ENCODE measurements at places on chromosomes 7 and 10. TPM values are rescaled to one million over a fixed set of nuclear protein-coding genes. Genes with fewer than 3 reads are reported as not detected.

Gene EBLN1
- not detected for total RNA-seq

Gene PPP2R2D
- total RNA-seq, result 30.0 TPM

Gene OR13A1
- not detected for total RNA-seq

Gene STEAP2
- not detected for total RNA-seq

Gene SPDYE5
- not detected for total RNA-seq

Gene CREB5
- total RNA-seq, result 0.61 TPM

Gene ITIH5
- total RNA-seq, result not detected

Gene TSPAN15
- 0.85 TPM for total RNA-seq

Gene SLC25A28
- 55.0 TPM for total RNA-seq

Gene RSU1
- 38.4 TPM for total RNA-seq

GRCh38 chr10:93468461-93469213 is 13.5 kb downstream of the MYOF start:
- DNase-seq, result no peak

GRCh38 chr7:42137941-42138340 is 99.1 kb downstream of the GLI3 start:
- DNase-seq, result no peak

GRCh38 chr10:88097536-88097935 is 234.1 kb downstream of the PTEN start:
- no peak for DNase-seq

DNA sequence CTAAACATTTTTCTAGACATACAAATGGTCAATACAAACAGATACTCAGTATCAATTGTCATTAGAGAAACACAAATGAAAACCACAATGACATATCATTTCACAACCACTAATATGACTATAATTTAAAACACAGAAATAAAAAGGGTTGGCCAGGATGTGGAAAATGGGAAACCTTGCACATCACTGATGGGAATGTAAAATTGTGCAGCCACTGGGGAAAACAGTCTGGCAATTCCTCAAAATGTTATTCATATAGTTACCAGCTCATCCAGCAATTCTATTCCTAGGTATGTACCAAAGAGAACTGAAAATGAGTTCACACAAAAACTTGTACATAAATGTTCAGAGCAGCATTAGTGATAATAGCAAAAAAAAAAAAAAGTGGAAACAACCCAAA is 106.1 kb upstream of the LRRTM3 start:
- no peak for DNase-seq

GRCh38 chr10:76732306-76732705 is 905.3 kb downstream of the KCNMA1 start:
- DNase-seq, result no peak

DNA sequence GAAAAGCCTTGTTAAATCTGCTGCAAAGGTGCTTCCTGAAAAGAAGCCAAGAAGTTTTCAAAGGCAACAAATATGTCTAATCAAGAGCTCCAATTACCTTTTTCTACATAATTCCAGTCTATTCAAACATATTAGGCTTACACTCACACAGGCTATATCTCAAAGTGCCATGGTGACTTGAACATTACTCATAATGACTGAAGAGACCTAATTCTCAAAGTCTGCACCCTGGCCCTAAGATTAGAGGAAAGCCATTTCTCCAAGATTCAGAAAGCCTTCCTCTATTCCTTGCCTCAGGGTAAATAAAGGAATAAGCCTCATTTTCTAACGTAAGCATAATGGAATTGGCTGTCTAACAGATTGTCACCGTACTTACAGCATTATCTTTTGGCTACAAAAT is 78.3 kb upstream of the THSD7A start:
- DNase-seq, result no peak

GRCh38 chr7:44664780-44665461 is 58.5 kb downstream of the OGDH start:
- DNase-seq, result no peak

DNA sequence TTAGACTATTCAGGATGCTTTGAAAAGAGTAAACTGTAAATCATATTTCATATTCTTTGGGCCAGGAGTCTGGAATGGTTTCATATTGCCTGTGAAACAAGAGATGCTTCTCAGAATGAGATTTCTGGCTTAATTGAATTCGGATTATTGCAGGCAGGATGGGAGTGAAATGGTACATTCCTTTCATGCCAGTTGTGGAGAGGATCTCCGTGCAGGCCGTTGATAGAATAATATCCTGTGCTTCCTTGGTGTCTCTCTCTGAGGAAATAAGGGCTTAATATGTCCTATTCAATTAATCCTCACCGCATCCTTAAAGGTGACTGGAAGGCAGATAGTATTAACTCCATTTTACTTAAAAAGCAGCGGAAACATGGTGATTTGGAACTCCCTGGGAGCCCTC is 56.6 kb downstream of the CUX1 start:
- DNase-seq, result no peak

DNA sequence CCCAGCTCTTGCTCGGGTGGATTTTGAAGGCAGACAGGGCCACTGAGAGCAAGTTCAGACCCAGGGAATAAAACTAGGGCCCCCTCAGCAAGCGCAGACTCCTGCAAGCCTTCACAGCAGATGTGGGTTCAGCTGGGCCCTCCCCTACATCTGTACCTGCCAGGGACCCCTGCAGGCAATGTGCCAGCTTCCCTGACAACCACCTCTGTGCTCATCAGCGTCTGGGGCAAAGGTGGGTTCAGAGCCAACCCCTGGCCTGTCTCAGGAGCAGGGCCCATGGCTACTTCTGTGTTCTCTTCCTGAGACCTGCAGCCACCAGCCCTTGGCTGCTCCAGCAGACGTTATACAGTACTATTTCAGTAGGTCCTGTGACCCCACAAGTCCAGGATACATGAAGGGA is 189.5 kb downstream of the DIP2C start:
- DNase-seq, result no peak

DNA sequence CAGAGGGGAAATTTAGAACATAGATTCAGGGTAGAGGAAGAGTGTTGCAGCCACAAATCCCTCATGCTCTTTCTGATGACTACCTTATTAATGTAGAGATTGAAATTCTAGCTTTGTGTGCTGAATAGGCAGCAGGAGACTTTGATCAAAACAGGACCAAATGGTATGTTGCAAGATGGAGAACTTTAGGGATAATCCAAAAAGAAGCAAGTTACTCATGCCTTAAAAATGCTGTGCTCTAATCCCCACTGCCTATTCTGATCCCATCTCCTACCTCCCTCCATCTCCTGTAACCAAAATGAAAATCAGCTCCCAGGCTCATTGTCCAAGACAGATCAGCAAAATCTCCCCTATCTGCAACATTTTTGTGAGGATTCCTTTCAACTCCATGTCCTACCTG is 31.3 kb downstream of the CH25H start:
- no peak for DNase-seq

DNA sequence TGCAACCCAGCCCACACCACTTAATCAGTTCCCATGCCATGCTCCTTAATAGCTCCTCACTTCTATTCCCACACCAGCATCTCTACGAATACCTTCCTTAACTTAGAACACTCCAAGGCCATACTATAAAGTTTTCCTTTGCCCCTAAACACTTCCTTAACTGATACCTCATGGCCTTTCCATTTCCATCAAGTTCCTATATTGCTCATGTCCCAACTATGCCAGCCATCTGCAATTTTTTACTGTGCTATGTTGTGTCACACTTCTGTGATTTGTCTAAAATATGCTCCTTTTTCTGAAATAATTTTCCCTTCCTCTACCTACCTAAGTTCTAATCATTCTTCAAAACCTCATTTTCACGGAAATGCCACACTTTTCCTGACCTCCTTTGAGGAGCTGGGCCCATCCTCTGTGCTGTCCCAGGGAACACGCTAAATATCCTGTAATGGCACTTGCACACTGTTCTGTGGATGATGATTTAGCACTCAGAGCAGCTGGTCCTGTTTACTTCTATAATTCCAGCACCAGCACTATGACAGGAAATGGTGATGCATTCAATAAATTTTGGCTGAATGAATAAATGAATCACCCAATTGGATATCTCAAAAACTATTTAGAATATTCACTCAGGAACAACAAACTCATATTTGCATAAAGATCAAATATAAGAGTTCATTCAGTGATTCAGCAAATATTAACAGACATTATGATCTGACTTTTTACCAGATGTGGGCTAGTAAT is 266.5 kb upstream of the HGF start:
- DNase-seq, result no peak

DNA sequence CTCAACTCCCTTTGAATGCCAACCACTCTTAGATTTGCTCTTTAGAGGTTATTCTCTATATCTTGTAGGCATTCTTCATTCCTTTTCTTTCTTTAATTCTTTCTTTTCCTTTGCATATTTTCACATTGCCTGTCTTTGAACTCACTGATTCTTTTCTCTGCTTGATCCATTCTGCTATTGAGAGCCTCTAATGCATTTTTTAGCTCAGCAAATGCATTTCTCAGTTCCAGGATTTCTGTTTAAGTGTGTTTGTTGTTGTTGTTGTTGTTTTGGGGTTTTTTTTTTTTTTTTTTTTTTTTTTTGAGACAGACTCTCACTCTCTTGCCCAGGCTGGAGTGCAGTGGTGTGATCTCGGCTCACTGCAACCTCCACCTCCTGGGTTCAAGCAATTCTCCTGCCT is 71.6 kb downstream of the FBXL13 start:
- no peak for DNase-seq

DNA sequence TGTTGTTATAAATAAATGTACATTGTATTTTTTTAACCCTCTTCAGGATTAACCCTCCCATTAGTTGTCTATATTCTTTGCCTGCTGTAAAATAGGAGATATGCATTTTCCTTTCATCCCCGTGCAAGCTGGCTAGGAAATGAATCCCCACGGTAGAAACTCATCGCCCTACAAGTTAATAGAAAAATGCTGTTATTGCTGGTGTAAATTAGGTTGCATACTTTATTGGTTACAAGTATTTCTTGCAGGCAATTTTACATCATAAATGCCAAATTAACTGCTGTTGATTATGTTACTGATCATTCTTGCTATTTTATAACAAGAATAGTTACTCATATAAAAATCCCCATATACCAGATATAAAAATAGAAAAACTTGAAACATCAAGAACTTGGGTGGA is 454.2 kb upstream of the KLF6 start:
- no peak for DNase-seq

- no peak for DNase-seq
Measured at GRCh38 chr10:10353326-10353868, 664.3 kb upstream of the CELF2 start.

- no peak for DNase-seq
Measured at GRCh38 chr7:571096-571717, 51.6 kb upstream of the PDGFA start.

DNA sequence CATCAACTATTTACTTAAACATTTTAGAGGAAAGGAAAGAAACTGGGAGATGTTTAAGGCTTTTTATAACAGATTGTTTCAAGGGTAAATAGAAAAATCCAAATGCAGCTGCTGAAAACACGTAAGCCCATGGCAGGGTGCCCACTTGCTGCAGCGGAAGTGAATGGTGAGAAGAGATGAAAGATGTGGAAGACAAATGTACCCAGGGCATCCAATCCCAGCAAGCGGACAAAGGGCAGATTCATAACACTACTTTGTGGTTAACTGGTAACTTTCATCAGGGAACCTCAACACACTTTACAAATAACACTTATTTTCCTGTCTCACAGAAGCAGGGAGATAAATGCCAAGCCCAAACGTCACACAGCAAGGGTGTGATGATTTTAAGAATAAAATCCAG is 358.4 kb downstream of the KCNMA1 start:
- peak; percentile 45 for DNase-seq

GRCh38 chr10:102870221-102870620 is 951 bp downstream of the AS3MT start:
- DNase-seq, result no peak

DNA sequence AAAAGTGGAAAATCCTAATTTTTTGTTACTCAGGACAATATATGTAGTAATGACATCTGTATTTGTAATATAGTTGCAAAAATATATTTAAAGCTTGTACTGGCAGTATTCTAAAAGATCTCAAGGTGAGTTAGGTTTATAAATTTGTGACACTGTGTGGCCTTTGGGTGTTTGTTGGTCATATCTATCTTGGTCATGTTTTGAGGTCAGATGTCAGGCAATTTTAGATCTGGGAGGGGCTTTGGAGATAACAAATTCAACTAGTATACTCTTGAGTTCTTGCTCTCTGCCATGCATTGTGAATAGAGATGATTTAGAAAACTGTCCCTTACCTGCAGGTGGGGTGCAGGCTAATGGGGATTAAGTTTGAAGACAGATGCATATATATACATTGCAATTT is 3.1 kb downstream of the TBC1D12 start:
- DNase-seq, result no peak
